ENCODE measurements at places on chromosomes 11 and 22.

DNA sequence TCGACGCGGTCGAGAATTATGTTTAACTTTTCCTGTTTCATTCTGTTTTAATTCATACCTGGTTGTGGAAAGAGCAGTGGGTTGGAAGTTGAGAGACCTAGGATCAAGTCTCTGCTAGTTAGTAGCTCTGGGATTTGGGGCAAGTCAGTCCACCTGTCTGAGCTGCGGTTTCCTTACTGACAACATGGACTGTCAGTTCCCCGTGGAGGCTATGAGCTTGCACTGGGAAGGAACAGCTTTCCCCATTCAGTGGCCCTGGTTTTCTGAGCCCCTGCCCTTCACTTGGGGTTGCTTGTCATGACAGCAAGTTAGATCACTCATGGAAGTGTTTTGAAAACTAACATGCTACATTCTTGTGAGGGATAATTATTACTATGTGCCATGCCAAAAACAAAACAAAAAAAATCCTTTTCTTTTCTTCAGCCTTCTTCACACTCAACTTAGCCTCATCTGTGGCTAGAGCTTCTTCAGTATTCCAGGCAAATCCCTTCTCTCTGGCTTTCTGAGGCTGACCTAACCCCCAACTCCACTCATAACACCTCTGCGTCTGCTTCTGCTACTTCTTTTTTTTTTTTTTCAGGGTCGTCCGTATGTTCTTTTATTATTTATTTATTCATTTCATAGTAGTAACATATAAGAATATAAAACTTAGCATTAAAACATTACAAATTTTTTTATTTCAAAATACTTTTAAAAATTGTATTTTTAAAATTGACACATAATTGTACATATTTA, 43.0 kb upstream of the ZBED5 start:
- no peak for DNase-seq

GRCh38 chr11:31955838-31956237, 135.0 kb upstream of the RCN1 start:
- DNase-seq: no peak

DNA sequence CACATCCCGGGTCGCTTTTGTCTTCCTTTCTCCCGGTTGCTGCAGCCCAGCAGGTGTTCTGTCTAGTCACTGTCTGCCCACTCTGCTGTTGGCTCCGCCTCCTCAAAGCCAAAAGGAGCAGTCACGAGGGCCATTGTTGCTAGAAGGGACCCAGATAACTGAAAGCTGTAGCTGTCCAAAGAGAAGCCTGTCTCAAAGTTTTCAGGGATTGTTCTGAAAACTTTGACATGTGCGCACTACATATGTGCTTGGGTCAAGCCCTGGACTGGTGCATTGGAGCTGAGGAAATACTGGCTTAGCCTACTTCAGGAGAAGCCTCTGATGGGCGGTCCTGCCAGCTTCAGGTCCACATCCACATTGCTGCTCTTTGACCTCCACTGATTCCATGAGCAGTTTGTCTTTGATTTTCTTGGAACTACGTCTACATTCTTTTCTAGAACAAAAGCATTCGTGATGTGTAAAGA, 8.8 kb upstream of the OR2AT4 start:
- no peak for DNase-seq

DNA sequence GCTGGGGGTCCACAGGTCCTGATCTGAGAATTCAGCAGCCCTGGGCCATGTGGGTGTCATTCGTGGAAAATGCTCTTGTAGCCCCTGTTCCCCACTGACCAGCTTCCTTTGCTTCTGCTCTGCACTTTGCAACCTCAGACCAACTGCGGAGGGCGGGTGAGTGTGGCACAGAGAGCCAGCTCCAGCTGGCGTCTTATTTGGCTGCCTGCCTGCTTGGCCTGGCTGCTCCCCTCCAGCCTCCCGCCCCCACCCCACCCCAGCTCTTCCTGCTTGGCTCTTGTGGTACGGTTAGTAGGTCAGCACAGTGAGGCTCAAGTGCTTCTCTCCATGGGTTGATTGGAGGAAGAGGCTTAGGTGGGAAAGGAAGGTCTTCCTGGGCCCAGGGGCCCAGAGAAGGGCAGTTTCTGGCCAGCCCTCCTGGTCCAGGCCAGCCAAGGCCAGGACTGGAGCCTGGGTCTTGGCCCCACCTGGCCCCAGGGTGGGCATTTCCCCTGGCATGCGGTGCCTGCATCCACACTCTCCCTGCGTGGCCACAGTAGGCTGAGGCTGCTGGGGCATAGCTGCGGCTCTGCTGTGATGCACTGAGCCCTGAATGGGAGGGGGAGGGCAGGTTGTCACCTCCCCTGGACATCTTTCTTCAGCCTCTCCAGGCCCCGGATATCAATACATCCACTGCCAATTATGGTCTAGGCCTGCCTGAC, 26.5 kb downstream of the MYO7A start:
- DNase-seq: no peak

GRCh38 chr11:85718991-85719807, 33.2 kb upstream of the CCDC89 start:
- DNase-seq: no peak

- DNase-seq: no peak
Measured at GRCh38 chr22:44604991-44605390, 97.0 kb upstream of the PRR5 start.

DNA sequence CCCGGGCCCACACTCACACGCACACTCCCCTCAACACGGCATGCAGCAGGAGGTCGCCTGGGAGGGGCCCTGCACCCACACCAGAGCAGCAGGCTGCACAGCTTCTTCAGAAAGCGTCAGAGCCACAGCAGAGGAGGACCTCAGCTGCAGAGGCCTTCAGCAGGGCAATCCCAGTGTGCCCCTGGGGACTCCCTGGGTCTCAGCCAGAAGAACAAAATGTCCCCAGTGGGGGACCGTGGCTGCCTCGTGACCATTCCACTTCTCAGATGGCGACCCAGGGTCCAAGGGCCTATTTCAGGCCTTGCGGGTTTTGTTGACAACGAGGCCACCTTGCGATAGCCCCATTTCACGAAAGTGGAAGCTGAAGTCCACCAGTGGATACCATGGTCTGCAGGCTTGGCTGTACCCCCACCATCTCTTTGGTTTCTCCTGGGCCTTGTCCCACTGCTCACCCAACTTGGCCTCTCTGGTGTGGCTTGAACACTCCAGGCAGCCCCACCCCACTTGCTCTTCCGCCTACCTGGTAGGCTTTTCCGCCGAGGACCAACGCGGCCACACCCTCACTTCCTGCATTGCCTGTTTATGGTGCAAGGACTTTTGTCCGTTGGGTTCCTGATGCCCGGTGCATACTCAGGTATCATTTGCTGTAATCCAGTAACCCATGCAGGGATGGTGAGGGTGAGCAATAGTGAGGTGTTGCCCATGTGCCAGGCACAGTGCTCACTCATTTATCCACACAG, 38.1 kb downstream of the MB start:
- DNase-seq: no peak

DNA sequence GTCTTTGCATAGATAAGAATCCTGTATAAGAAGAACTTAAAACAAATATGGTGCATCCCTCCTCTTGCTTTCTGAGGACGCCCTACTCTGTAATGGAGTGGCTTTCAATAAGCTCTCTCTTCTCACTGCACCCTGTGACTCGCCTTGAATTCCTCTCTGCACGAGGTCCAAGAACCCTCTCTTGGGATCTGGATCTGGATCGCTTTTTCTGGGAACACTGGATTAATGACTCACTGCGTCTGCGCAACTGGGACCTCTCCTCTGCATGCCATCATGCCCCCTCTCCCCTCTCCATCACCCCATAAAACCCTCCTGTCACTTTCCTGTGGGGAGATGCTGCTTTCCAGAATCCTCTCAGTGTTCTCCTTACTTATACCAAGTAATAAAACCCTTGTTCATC, 15.1 kb upstream of the CABP2 start:
- DNase-seq: no peak

DNA sequence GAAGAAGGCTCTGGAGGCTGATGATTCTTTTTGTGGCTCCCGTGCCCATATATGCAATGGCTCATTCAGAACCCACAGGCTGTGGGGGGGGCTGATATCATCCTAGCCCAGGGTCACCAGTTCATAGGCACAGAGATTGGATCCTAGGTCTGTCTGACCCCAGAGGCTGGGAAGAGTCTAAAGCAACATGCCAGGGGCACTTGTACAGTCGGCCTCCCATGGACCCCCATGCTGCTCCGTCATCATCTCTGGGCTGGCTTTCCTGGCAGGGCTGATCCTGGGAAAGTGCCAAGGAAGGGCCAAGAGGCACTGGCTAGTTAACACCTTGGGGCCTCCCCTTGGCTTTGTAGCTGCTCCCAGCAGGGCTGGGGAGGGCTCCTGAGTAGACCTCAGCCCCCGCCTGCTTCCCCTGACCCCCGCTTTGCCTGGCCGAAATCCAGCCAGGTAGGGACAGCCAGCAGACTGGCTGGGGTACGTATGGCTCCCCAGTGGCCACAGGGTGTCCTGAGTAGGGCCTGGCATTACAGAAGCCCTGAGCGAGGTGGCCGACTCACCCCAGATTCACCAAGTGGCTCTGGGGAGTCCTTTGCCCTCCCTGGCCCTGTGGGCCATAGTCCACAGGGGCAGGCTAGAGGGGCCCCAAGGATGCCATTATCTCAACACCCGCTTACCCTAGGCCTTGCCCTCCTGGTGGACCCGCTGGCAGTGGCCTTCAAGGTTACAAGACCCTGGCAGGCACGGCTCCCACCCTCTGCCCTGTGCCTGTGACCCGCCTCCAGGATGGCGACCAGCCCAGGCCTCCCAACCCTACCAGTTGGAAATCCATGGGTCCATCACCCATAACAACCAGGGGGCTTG, 22.5 kb downstream of the FADS3 start:
- no peak for DNase-seq

DNA sequence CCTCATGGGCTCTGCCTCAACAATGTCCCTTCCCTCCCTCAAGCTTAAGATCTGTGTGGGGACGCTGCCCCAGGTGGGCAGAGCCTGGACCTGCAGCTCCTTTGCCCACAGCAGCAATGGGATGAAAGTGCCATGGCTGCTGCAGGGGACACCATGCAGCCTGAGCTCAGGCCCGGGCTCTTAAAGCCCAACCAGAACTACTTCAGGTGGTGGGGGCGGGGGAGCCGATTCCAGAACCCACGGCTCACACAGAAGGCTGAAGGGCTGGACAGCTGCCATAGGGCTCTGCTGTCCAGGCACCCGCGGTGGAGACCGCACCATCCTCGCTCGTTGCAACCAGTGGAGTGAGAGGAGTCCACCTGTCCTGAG, 12.5 kb downstream of the CHID1 start:
- no peak for DNase-seq

DNA sequence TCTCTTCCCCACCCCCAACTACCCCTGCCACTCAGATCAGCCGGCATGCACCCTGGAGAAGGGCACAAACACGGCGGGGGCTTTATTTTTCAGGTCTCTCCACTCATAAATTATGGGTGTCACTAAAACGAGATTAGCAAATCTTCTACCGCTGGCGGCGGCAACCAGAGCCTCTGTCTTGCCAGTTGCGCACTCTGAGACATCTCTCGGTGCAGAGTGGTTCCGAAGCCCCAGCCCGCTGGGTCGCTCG, 125.3 kb upstream of the C11orf58 start:
- no peak for DNase-seq

DNA sequence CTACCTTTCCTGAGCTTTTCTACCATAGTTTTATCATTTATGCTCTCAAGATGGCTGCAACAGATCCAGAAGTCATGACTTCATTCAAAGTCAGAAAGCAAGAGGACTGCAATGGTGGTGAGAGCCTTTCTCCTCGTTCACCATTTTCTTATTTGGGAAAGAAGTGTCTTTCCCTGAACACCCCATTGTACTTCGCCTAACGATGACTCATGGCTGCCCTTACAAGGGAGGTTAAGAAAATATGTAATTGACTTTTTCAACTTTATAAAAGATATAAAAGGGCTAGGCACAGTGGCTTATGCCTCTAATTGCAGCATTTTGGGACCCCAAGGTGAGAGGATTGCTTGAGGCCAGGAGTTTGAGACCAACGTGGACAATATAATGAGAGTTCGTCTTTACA, 541.7 kb downstream of the METTL15 start:
- no peak for DNase-seq

DNA sequence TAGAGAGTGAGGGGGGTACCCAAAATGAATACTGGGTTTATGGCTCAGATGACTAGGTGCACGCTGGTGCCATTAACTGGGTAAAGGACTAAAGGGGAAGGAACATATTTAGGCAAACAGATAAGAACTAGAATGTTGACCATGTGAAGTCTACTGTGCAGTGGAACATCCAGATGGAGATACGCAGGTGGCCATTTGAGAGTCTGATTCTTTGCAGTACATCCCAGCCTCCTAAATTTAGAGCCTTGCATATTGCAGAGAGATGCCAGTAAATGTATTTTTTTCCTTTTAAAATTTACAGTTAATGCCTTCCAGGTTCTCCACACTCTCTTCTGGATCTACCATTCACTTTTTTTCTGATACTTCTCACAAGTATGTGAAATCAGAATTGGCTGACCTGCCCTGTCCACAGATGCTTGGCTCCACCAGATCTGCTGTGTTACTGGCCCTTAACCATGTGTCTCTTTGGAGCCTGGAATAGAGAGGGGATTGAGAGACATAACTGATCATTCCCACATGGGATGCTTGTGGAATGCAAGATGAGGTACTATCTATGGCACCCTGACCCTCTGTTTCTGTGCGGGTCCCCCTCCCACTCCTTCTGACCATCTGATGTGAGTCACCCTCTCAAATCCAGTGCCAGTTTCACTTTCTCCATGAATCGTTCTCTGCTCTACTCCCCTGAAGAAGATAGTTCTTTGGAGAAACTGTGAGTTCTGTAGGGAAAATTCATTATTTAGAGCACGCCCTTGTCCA, 77.0 kb upstream of the NCAM1 start:
- DNase-seq: no peak

DNA sequence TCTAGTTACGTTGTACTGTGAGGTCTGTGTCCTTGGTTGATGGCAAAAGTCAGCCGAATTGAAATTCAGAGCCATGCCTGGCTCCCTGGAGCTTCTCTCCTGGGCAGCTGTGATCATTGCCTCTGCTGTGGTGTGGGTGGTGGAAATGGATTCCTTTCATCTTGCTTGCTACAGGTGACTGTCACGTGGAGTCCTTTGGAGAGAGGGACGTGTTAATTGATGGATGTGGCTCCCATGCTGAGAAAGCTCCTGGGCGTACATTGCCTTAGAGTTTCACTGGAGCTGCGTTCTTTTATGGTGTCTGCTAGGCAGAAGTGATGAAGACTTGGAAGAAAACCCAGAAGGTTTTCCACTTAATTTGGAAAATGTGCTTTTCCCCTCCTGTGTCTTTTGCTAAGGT, 41.9 kb upstream of the PPP6R3 start:
- no peak for DNase-seq

Measured in effector memory CD8-positive, alpha-beta T cell (primary cell).